Aorta (tissue), 5 donors: ENCODE measurements at places on chromosomes 7 and 10. TPM values are rescaled to one million over a fixed set of nuclear protein-coding genes. Genes with fewer than 3 reads are reported as not detected.

Gene GIMAP2
- 24.7 TPM for total RNA-seq

Gene SPDYE2
- total RNA-seq: not detected

Gene DDC
- not detected for total RNA-seq

Gene HOXA7
- total RNA-seq: 9.3 TPM

Gene TMEM178B
- total RNA-seq: 0.42 TPM

Gene TMEM60
- 11.0 TPM for total RNA-seq

Gene NUTM2E
- not detected for total RNA-seq

Gene KAZALD1
- total RNA-seq: 17.6 TPM

Gene ANKRD61
- not detected for total RNA-seq

Gene PDE6C
- not detected for total RNA-seq

Gene STN1
- total RNA-seq: 20.3 TPM

Gene ITIH2
- total RNA-seq: 0.10 TPM

Gene RTKN2
- 0.21 TPM for total RNA-seq

Gene EBLN1
- total RNA-seq: not detected

Gene ADAM8
- total RNA-seq: 11.2 TPM

Gene SSBP1
- total RNA-seq: 72.1 TPM

Gene NYAP1
- total RNA-seq: 0.75 TPM
